Stimulated activated CD8-positive, alpha-beta memory T cell treated with anti-CD3 and anti-CD28 coated beads, Interleukin-4, amount 100 ng/mL, for 4 hours (primary cell): ENCODE measurements at places on chromosomes 1 and 21.

GRCh38 chr1:116951200-116951935, 41.7 kb downstream of the PTGFRN start:
- DNase-seq, result no peak

GRCh38 chr1:154405747-154406571, 816 bp downstream of the IL6R start:
- peak; percentile 66 for DNase-seq

- no peak for DNase-seq
Observed at GRCh38 chr1:153538315-153538821, 2.4 kb downstream of the S100A5 start.

DNA sequence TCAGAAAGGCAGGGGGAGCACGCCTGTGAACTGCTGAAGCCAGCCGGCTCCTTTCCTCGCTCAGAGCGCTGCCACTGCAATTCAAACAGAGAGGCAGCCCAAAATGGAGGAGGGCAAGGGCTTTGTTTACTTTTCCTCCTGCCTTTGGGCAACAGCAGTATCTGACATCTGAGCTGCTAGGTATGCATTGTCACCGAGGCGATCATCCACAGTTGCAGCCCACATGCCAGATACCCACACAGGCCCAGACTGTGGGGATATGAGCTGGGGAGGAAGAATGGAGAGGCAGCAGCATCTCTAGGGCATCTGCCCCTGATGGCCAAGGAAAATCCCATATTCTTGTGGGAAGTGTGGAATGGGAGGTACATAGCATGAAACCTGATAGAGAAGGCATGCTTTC, 357.1 kb downstream of the BARHL2 start:
- no peak for DNase-seq

GRCh38 chr1:32904797-32905196, 3.6 kb upstream of the TMEM54 start:
- no peak for DNase-seq

DNA sequence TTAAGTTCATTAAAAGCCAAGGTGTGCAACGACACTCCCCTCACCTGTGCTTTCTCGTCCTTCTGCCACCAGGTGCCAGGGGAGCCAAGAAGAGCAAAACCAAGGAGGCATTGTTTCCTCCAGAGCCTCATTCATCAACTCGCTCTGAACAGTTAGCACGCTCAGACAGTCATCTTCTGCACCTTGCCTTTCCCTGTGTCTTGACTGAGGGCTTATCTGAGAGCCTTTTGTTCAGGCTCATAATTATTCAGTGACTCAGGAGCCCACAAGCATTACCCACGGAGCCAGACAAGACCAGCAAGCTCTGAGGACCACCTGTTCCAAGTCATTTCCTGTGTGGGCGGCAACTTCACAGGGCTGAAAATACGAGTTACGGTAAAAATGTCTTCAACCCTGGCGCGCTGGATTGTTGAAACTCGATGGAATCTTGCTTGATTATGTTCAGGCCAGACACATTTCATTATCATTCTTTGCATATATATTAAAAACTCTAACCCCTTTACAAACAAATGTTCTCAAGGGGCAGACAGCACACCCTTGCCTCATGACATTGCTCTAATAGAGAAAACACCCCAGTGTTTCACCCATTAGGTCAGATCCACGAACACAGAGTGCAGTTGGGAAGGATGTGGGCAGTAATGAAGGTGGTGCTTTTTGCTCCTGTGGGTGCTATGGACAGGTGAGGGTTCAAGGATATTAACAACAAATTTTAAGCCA, 89.7 kb upstream of the RUNX1 start:
- peak; percentile 52 for DNase-seq

DNA sequence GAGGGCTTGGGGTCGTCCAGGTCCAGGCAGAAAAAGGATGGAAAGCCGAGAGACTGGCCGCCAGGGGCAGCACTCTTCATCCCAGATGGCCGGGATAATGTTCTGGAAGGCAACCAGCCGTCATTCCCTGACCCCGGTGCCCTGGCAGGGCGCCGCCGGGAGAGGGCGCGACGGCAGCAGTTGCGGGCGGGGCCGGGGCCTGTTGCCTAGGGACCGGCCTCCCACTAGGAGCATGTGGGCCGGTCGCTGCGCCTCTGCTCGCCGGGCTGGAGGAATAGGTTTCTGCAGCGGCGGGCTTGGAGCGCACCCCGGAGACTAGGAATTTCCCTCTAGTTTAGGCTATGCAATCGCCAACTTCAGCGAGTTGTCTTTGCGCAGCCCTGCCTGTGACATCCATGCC, 11.0 kb downstream of the DMRTB1 start:
- DNase-seq, result no peak
